Germinal center (tissue), 1 donor: ENCODE measurements at places on chromosomes 2 and 18.

DNA sequence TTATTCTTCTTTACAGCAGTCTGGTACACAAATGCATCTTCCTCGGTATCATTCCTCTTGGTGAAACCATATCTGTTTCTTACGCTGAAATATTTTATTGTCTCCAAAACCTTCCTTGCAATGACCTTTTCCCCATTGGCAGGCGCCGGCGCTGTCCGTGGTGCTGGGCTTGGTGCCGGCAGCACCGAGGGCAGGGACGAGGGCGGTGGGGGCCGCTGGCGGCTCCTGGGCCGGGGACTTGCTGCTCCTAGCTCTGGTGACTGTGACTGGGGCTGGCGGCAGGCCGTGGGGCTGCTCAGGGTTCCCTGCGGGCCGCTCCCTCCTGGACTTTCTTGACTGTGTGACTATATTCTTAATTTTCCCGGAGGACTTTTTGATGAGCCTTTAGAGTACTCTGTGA is 72.5 kb downstream of the GPR39 start:
- no peak for DNase-seq

GRCh38 chr2:106551417-106552130 is 64.4 kb downstream of the CD8B2 start:
- no peak for DNase-seq

DNA sequence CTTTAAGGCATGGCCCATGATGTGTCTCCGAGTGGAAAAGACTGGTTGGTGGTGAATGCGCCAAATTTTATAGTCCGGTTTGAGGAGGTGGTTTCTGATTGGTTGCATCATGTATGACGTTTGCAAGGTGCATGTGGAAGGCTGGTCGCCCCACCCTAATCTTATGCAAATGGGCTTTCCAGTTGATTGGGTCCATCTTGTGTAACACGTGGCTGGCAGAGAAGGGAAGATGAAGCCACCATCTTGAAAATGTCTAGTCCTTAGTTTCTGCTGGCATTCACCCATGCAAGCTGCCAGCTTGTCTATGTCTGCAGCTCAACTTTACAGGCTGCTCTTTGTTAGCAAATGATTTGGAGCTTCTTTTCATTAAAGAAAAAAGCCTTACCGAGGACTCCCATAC is 132.2 kb downstream of the PIK3C3 start:
- no peak for DNase-seq

DNA sequence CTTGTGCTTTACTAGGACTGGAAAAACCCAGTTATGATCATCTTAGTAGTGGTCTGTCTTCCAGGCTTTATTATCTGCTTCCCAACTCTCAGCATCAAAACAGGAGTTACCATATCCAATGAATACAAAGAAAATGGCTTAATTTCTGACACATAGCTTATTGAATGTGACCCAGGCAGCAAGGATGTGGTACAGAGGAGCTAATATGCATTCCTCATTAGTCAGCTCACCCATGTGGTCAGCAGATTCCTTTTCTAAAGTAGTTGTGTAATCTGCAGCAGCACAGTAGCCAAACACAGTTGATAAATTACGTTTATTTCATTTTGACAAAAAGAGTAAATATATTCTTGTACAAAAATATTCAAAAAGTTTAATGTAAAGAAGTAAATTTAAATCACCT is 43.6 kb downstream of the TSPYL6 start:
- DNase-seq, result no peak

GRCh38 chr2:188022389-188022788 is 269.3 kb upstream of the GULP1 start:
- DNase-seq, result no peak

DNA sequence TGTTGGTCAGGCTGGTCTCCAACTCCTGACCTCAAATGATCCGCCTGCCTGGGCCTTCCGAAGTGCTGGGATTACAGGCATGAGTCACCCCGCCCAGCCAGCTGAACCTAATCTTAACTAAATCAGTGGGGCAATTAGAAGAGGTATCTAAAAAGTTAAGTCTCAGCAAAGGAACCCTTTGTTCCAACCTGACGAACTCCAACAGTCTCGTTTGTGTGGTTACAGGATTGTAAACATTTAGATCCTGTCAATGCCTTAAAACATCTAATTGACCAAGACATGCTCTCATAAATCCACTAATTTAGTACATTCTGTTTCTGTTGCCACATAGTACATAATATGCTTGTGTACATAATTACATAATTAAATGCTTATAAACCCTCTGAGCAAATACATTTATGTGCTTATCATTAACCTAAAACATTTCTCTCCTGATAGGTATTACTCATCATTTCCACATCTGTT is 31.1 kb upstream of the STK39 start:
- DNase-seq, result no peak

GRCh38 chr18:959854-960253 is 55.2 kb downstream of the ADCYAP1 start:
- DNase-seq, result no peak

GRCh38 chr2:45980161-45980865 is 316.9 kb upstream of the EPAS1 start:
- no peak for DNase-seq
